NCI-H526 treated with DMSO at 0.1 percent for 48 hours (cell line): ENCODE measurements at places on chromosomes 2 and 18.

- no peak for DNase-seq
These were observed 1233.6 kb upstream of the TMEFF2 start for GRCh38 chr2:193428336-193428818.

- DNase-seq = peak; percentile 26
These were observed 25.7 kb downstream of the SCN7A start for GRCh38 chr2:166468124-166469024.

DNA sequence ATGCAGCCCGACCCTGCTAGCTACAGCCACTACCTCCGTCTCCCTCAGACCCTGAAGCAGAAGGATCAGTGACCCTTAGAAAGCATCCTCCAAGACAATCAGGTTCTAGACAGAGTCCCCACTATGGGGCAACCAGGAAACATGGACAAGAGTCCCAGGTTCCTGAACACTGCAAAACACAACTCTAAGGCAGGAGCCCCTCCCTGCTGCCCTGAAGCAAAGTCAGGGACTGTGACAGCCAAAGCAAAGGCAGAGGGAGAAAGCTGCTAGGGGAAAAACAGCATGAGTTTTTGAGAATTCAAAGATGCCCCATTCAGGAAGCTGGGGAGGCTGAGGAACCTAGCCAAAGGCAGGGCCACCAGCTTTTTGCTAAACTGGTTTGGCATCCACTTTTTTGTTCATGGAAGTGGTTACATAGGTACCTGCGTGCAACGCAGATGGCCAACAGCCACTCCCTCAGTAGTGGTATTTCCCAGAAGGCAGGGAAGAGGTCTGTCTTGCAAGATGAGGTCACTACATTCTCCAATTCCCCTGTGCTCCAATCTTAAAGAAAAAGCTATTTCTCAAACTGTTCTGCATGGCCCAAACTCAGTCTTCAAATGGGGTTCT, 33.2 kb downstream of the MYO5B start:
- no peak for DNase-seq

- DNase-seq = no peak
These were observed 733 bp upstream of the CXCR2 start for GRCh38 chr2:218125095-218125494.

- DNase-seq = peak; percentile 48
These were observed 96.4 kb downstream of the CDCA7 start for GRCh38 chr2:173451118-173451517.

- no peak for DNase-seq
These were observed 15.8 kb downstream of the PKDCC start for GRCh38 chr2:42063431-42064171.

GRCh38 chr2:178915423-178916173, 108.4 kb upstream of the TTN start:
- no peak for DNase-seq

GRCh38 chr18:8949206-8949605, 153.3 kb upstream of the NDUFV2 start:
- DNase-seq = no peak

- DNase-seq = no peak
These were observed 266.1 kb downstream of the ZNF385B start for GRCh38 chr2:179595284-179595683.

DNA sequence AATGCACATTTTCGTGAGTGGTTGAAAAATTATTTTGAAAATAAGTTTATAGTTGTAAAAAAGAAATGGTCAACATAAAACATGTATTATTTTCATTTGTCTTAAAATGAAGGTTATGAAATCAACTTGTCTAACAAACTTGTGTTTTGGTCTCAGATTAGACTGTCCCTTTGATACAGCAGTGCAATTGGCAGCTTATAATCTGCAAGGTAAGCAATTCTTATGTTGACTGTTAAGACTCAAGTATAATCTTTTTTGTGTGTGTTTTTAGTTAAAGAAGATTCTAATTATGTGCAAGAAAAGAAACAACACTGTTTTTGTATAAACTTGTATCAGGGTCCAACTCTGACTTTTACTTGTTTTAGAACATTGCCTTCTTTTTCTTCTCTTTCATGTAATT, 62.7 kb downstream of the EPB41L5 start:
- DNase-seq = no peak

GRCh38 chr2:95347681-95348608, 50.8 kb downstream of the KCNIP3 start:
- DNase-seq = no peak

DNA sequence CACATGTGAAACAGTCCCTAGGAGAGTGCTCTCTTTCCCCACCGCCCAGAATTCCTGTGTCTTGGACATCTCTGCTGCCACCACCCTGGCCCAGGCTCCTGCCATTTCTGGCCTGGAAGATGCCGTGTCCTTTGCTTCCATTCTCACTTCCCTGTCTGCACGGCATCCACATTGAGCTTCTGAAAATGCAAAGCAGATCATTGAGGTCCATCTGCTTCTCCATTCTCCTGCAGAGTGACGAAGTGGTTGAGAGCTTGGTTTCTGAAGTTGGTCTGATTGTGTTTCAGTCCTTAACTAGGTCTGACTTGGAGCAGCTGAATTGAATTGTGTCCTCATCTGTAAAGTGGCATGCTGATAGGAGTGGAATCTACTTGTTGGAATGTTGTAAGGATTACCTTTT, 98.7 kb upstream of the MGAT5 start:
- peak; percentile 49 for DNase-seq

DNA sequence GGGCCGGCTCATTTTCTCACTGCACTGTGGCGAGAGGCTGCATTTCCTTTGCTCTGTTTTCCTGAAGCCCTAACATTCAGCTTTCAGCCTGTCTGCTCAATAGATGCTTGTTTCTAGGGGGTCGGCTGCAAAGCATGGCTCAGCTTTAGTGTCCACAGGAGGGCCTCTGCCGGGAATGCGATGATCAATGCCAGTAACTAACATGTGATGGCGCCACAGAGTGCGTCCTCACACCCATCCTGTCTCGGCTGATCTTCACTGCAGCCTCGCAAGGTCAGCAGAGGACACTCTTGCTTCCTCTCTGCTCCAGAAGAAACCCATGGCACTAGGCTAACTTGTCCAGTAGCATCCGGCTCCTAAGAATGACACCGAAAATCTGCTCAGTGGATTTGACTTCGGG, 156.4 kb upstream of the PXDN start:
- DNase-seq = no peak

DNA sequence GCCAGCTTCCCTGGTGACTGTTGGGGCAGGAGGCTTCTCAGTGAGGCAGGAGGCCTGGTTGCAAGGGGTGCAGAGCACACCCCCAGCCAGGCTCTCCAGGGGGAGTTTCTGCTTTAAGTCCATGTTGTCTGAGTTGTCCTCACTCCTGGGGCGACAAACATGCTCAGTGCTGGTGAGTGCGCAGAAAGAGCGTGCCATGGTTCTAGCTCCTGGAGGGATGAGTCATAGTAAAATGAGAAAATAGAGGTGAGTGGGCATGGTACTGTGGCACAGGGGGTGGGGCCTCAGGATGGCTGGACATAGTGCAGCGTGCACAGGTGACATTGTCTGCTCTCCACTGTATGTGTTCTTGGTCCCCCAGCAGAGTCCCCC, 457.2 kb upstream of the HS6ST1 start:
- DNase-seq = no peak

- DNase-seq = no peak
These were observed 196.8 kb downstream of the NDUFA10 start for GRCh38 chr2:239828192-239828972.

DNA sequence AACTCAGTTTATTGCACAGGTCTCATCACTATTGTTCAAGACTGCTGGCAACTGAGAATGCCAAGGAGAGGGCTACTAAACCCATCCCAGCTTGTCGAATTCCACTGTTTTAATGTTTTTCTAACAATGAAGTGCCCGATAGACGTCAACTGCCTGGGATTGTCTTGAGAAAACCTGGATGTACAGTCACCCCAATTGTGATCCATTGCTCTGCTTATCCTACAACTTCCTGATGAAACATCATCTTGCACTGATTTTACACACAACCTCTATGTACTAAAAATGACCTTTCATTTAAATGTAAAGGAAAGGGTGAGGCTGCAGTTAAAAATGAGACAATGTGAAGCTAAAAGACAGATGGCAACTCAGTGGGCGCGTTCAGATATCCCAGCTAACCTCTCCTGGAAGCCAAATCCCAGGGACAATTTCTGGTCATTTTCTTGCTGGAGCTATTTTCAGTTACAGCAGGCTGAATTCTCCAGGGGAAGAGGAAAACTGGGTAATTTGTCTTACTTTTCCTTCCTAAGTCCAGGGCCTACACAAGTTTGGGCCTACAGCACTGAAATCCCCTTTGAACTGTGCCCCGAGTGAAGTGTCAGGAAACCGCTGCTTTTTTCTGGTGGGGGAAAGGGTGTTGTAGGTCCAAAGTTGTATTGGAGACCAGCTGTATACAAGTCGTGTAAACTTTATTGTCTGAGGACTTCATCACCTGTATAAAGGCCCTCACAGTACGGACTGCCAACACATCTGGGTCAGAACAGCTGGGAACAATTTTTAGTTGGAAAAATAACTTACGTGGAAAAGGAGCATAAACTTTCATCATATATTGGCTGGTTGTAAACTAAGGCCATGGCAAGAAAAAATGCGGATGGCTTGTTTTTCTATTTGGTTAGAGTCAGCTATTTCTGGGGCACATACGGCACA, 68.9 kb upstream of the LTBP1 start:
- DNase-seq = no peak

DNA sequence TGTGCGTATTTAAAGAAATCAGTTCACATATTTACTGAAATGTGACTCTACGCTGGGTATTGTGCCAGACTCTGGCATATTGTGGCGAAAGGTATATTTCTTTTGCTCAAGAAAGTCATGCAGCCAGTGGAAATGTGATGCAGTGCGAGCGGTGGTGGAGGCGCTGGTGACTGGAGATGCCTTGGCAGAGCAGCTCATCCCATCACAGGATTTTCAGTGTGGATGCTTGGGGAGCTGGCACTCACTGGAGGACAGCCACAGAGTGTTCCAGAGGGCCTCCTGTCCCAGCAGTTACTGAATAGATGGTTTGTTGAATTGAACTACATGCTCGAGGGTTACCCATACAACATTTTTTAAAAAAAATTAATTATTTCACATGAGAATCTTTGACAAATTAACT, 117.6 kb downstream of the ZNF407 start:
- DNase-seq = peak; percentile 74

DNA sequence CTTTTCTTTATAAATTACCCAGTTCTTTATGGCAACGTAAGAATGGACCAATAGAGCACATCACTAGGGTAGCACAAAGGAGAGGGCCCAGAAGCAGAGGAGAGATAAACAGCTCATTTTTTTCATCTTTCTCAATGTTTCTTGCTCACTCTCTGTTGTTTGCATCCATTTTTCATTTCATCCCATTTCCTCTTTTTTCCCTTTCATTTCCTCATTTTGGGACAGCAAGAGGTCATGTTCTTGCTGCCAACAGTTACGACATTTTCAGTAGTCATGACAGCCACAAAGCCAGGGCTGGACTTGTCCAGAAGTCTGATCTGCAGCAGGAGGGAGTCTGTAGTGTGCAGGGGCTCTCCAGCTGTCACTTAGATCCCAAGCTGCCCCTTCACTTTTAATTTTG, 52.7 kb upstream of the CYP1B1 start:
- DNase-seq = no peak

- no peak for DNase-seq
These were observed 160.8 kb downstream of the TGIF1 start for GRCh38 chr18:3610813-3611212.

GRCh38 chr2:11778416-11778815, 32.0 kb downstream of the LPIN1 start:
- no peak for DNase-seq

DNA sequence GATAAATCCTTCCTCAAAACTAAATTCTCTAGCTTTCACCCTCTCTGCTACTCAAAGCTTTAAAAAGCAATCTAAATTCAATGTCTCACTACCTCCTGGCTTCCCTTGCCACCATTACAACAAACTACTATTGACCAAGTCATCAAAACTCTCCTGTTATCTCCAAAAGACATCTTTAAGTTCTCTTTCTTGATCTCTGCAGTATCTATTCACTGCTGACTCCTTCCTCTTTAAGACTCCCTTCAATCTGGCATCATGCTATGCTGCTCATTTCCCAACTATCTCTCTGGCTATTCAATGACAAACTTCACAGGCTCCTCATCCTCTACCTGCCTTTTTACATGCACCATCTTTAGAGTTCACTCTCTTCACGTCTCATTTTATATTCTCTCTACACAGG, 5.9 kb downstream of the PPP3R1 start:
- DNase-seq = no peak

DNA sequence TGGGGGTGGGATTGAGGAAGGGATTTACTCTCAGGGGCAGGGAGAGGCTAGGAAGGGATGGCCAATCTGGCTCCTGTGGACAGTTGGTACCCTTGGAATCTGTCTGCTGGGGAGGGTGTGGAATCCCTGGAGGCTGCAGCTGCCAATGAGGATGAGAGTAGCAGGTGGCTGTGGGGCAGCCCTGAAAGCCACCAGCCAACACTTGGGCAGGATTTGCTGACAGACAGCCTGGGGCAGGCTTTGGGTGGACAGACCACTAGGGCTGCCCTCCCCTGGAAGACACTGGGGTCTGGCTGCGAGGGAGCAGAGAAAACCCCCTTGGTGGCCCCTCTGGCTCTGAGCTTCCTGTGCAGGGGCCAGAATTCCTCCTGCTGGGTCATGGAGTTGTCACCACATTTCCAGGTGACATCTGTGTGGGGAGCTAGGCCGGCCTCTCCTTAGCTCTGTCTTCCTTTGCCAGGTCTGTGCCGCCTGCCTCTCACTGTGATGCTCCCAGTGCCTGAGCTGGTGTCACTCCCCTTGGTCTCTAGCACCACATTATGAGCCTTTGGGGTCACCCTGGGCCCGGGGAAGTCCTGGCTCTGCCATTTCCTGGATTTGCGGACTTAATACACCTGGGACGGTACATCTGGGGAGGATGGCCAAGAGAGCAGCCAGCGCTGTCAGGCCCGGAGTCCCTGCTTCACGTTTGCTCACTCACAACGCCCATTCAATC, 13.4 kb upstream of the ARHGEF4 start:
- no peak for DNase-seq

- peak; percentile 27 for DNase-seq
These were observed 76.7 kb downstream of the MRPS9 start for GRCh38 chr2:105114551-105114950.

GRCh38 chr2:109185338-109185737, 56.3 kb downstream of the SH3RF3 start:
- no peak for DNase-seq

DNA sequence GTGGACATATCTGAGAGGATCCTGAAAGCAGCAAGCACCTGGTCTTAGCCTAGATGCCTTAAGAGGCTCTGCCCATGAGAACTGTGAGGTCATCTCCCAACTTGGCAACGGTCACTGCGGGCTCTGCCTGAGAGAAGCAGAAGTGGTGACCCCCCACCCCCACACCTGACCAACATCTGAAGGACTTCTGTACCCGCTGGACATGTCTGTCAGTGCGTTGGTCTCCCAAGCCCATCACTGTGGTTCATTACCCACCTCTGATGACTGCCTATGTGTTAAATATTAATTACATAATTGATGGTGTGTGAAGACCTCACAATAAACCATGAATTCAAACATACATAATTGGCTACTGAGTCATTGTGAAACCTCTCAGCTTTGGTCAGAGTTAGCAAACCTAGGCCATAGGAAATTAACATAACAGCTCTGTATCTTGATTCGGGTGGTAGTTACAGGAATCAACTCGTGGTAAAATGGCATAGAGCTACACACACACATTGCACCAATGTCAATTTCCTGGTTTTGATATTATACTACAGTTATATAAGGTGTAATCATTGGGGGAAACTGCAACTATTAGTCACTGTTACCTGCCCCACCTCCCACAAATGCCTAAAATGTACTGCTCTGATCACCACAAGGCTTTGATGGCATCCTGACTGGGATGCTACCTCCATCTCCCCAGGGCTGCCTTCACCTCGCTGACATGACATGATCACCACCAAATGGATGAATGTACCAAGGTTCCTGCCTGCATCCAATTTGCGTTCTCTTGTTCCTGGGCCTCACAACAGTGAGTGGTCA, 4.3 kb upstream of the GALNT1 start:
- no peak for DNase-seq
